ENCODE measurements at places on chromosomes 3 and 15. TPM values are rescaled to one million over a fixed set of nuclear protein-coding genes. Genes with fewer than 3 reads are reported as not detected.

The EPHB1 gene
- 1.6 TPM for total RNA-seq

The GASK1A gene
- total RNA-seq = 2.7 TPM

The MUSTN1 gene
- total RNA-seq = 553 TPM

The SH2D7 gene
- not detected for total RNA-seq

The MYD88 gene
- total RNA-seq = 4.8 TPM

The CATSPER2 gene
- total RNA-seq = 1.4 TPM

The AMIGO3 gene
- total RNA-seq = not detected

The SPATA12 gene
- total RNA-seq = not detected

The NSMCE3 gene
- 5.4 TPM for total RNA-seq

The RRP9 gene
- total RNA-seq = 26.1 TPM

The ACTL6A gene
- total RNA-seq = 12.6 TPM

The FMN1 gene
- 2.2 TPM for total RNA-seq

The TMCC1 gene
- total RNA-seq = 38.1 TPM

The SLC28A1 gene
- total RNA-seq = 0.39 TPM

The KIF7 gene
- 2.1 TPM for total RNA-seq

The CLCN2 gene
- 1.2 TPM for total RNA-seq

The GOLGA8J gene
- total RNA-seq = not detected

The KCNMB3 gene
- 0.78 TPM for total RNA-seq

The TM4SF1 gene
- 53.2 TPM for total RNA-seq

The CIDEC gene
- 0.75 TPM for total RNA-seq

The PLOD2 gene
- total RNA-seq = 7.5 TPM

The SGO1 gene
- total RNA-seq = not detected

The NLGN1 gene
- 0.58 TPM for total RNA-seq

All from psoas muscle (tissue), 8 donors.